Epithelial cell of proximal tubule (primary cell): ENCODE measurements at places on chromosomes 3 and 15.

DNA sequence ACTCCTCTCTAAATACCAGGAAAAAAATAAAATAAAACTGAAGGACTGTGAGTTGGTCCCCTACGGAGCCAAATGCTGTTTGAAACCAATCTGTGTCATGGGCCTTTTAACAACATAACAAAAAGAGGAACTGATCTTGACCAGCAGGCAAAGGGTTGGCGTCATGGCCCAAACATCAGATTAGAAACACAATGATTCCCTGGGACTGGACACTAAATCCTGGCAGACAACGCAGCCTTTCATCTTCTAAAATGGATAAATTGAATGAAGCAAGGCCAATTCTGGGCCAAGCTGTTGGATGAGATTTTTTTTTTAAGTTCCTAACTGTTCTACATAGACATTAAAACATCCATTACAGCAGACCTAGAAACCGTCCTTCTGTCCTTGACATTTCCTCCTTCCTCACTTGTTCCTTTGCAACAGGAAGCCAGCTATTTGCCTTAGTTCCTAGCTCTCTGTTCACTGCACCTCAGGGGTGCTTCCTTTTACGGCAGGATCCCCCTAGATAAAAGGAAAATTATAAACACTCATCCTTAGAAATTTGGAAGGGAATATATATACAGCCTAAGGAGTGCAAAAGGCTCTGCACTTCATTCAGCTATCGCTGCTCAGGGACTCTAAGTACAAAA, 21.6 kb upstream of the TAFA4 start:
- no peak for DNase-seq

DNA sequence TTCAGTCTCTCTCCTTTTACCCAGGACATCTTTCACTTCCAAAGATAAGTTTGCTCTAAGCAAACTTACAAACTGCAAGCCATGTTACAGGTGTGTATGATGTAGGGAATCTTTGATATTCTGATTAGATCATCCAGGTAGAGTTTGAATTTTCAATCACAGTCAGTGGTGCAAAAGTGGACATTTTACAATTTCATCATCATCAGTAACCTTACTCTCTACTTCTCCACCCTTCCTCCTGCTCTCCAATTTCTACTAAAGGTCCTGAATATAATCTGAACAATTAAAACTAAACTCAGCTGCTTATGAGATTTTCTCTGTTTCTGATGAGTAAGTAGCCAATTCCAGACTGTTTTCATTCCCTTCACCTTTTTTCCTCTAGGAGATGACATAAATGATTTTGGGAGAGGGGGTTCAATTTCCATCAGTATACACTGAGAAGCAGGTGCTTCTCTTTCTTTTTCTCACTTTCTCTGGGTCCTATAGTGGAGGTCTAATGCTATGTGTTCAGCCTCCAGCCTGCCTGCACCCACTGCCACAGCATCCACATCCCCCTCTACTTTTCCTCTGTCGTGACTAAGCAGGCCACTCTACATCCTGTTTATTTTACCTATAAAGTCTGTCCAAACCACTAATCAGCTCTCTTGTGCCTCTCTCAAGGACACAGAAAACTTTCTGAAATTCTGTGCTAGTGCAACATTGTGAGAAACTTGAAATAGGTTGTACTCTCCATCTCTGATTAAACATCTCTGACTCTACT, 27.6 kb downstream of the SUCNR1 start:
- DNase-seq = no peak

DNA sequence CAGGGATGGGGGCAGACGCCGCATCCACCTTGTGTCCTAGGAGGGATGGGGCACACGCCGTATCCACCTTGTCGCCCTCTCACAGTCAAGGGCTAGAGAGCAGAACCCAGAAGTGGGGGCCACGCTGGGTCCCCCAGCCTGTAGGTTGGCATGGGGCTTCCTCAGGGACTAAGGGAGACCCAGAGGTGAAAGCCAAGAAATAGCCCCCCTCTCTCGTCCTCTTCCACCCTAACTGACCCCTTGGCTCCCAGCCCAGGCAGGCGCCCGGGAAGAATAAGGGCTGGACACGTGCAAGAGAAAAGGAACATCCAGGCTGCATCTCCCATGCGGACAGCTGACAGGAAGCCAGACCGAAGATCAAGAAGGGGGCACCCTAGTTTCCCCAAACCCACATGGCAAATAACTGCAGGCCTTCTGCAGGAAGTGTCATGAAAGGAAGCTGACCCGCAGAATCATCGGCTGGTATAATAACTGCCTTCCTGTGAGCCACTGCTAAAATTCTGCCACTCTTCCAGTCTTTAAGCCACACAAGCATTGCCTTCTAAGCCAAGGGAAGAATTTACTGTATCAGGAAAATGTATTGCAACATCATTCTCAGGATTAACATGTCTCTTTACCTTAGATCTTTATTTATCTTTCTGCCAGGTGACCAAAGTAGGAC, 38.5 kb upstream of the TFRC start:
- no peak for DNase-seq

- DNase-seq = no peak
Measured at GRCh38 chr3:164984947-164985346, 93.3 kb downstream of the SI start.

DNA sequence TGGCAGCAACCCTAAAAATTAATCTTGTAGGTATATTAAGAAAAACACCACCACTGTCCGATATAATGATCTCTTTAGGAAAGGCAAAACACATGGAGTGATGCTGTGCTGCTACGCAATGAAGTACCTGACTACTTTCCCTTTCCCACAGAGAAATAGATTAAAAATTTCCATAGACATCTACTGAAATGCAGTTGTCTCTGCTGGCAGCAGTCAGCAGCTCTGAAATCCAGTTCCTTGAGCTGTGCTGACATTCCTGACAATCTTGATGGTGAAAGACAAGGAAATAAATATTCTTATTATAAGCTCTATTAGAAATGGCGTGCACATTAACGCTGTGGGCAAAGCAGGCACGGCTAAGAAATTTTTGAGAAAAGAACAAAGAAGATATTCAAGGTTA, 287.6 kb downstream of the IL5RA start:
- DNase-seq = no peak

- DNase-seq = no peak
Measured at GRCh38 chr3:128236657-128237056, 83.4 kb downstream of the EEFSEC start.

GRCh38 chr15:92051716-92052115, 198.2 kb downstream of the SLCO3A1 start:
- no peak for DNase-seq

DNA sequence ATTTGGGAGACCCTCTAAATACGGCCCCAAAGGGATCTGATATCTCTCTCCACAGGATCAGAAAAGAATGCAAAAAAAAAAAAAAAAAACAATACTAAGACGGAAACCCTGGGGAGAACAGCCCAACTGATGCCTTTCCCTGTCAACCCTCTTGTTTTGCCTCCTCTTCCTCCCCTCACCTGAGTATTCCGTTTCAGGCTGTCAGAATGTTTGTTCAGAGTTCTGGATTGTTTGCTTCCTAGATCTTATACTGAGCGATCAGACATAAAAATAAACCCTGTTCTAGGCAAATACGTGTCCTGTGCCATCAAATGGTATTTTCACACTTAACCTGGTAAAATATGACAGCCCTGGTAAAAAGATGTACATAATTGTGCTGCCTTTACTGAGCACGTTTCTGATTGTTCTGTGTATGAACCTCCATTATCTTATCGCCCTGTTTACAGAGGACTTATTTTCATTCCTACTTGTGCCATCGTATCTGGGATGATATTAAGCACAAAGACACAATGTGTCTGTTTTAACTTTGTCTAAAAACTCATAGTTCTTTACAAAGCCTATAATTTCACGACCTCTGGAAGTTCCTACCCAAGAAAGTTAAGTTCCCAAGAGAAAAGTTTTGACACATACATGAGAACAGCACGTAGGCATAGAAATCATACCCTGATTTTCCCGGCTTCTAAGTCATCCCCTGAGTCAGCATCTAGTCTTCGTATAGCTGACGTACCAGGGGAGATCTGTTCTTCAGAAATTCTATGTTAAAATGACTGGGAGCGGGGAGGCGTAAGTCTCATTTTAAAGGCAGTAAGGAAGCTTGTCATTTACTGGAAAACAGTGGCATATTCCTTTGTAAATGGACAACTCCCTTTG, 856 bp downstream of the ZBTB38 start:
- no peak for DNase-seq

DNA sequence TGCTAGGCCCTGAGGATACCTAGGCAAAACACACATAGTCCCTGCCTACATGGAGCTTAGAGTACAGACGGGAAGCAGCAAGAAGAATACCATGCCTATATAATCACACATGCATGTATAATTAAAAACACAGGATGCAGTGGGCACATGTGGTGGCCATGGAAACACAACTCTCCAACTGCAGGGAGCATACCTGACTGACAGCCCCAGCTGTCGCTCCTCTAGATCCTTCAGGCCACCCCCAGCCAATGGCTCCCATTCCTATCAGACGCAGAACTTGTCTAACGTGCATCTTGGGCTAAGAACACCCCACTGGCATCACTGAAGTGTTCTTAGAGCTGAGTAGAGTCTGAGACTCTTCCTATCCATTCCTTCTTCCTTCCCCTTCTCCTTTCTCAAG, 125.5 kb upstream of the FRMD4B start:
- DNase-seq = no peak

DNA sequence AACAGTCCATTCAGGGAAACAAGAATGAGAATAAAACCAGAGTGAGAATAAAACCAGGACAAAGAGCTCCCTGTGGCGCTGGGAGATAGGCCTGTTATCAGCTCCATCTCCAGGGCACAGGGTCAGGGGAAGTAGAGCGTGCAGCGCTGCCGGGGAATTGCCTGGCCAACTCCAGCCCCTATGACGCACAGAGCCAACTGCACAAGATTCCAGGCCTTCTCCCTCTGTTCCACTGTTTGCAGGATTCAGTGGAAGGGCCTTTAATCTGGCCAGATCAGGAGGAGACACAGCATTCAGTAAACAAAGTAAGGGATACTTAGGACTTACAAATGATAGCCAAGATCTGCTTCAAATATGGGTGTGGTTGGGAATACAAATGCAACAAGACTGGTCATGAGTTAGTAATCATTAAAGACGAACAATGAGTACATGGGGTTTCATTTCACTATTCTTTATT, 49.4 kb downstream of the ITGB5 start:
- DNase-seq = no peak

GRCh38 chr15:63185206-63185605, 4.2 kb upstream of the RAB8B start:
- no peak for DNase-seq

GRCh38 chr3:188964957-188965356, 206.8 kb upstream of the TPRG1 start:
- DNase-seq = no peak

DNA sequence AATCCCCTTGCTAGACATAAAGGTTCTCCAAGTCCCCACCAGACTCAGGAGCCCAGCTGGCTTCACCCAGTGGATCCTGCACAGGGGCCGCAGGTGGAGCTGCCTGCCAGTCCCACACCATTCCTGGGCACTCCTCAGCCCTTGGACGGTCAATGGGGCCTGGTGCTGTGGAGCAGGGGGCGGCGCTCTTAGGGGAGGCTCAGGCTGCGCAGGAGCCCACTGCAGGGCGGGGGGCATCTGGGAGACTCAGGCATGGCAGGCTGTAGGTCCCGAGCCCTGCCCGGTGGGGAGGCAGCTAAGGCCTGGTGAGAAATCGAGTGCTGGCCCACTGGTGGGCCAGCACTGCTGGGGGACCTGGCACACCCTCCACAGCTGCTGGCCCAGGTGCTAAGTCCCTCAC, 75.1 kb upstream of the TBC1D5 start:
- no peak for DNase-seq

DNA sequence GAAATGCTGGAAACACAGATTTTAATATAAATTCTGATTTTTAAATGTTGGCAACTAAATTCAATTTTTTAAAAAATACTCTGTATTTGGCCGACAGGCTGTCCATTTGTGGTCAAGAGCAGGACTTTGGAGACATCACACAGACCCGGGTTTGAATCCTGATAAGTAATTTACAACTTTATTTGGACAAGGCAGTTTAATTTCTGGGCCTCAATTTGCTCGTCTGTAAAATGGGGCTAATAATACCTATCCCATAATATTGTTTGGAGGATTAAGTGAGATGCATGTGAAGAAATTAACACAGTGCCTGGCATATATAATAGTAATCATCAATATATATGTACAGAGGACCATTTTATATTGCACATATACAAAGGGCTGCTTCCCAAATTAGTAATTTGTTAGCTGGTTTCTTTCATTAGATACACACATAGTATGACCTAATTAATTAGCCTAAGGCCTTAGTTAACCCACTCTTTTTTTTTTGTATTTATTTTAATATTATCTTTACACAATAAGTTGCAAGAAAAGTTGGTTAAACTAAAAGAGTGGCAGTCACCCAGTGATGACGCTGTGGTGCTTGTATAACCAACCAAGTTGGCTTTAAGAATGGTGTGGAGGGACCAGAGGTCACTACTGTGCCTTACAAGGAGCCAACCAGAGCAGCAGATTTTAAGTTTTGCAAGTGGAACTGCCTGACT, 665 bp downstream of the PIGB start:
- DNase-seq = no peak

GRCh38 chr3:149170672-149171071, 41.2 kb downstream of the HPS3 start:
- no peak for DNase-seq

- no peak for DNase-seq
Measured at GRCh38 chr3:102083473-102083872, 234.2 kb downstream of the NFKBIZ start.

DNA sequence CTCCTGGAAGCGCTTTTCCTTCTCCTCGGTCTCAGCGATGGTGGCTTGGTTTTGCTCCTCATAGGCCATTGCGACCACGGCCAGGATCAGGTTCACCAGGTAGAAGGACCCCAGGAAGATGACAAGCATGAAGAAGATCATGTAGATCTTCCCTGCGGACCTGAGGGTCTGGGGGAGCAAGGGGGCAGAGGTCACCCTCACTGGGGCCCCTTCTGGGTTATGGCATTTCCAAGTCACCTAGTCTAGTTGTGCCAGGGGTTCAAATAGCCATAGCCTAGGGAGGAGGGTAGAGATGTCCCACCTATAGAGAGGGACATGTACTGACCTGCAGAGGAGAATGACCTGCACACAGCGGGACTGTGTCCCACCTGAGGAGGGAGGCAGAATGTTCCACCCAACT, 43.5 kb downstream of the SCN5A start:
- no peak for DNase-seq

DNA sequence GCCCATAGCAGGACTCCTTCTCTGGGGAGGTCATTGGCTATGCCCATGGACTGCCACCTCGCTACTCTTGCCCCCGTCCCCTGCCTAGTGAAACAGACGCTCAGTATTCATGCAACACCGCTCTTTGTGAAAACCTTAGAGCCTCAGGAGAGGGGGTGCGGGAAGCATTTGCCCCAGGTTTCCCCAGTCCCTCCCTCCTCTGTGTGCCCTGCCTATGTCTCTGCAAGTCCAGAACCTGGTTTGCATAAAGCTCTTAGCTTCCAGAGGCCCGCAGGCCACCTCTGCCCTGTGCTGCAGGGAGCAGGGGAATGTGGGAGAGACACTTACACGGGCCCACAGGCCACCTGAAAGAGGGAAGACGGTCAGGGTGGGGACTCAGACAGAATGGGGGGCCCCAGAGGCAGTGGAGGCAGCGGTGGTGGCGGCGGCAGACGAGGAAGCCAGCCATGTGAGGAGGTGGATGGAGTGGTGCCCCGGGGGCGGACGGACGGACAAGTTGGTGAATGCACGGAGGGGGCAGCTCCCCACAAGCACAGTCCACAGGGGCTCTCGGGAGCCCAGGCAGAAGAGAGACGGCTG, 33.8 kb upstream of the CTSH start:
- DNase-seq = no peak

- no peak for DNase-seq
Measured at GRCh38 chr3:67526246-67526645, 128.2 kb downstream of the SUCLG2 start.
